ENCODE measurements at places on chromosomes 12 and 14. TPM values are rescaled to one million over a fixed set of nuclear protein-coding genes. Genes with fewer than 3 reads are reported as not detected.

Gene RNF212B
- total RNA-seq: not detected

Gene BEGAIN
- total RNA-seq: not detected

Gene FUT8
- total RNA-seq: 119 TPM

Gene CLEC7A
- not detected for total RNA-seq

Gene PTPRO
- total RNA-seq: 1.2 TPM

Gene MAP3K12
- total RNA-seq: 16.1 TPM

Gene FAIM2
- 0.38 TPM for total RNA-seq

Gene SCNN1A
- total RNA-seq: 0.15 TPM

Gene IAPP
- not detected for total RNA-seq

Gene SDR39U1
- total RNA-seq: 11.3 TPM

Gene SERPINA1
- total RNA-seq: not detected

Gene GNB3
- 1.7 TPM for total RNA-seq

Gene CACNA1C
- 7.4 TPM for total RNA-seq

Gene BCAT1
- total RNA-seq: 73.4 TPM
